Mononuclear cell (primary cell): ENCODE measurements at places on chromosomes 3 and 15. TPM values are rescaled to one million over a fixed set of nuclear protein-coding genes. Genes with fewer than 3 reads are reported as not detected.

Gene CYP11A1
- total RNA-seq = 0.42 TPM

Gene PFKFB4
- 11.3 TPM for total RNA-seq

Gene MYLK
- total RNA-seq = 27.1 TPM

Gene GTPBP8
- 40.6 TPM for total RNA-seq

Gene SATB1
- 406 TPM for total RNA-seq

Gene SLC38A3
- total RNA-seq = not detected

Gene FSD2
- total RNA-seq = under 0.01 TPM

Gene FBXL22
- total RNA-seq = 0.52 TPM
